Right ventricle myocardium inferior (tissue), 1 donor: ENCODE measurements at places on chromosomes 2 and 18.

GRCh38 chr2:15169326-15170069, 391.6 kb downstream of the NBAS start:
- DNase-seq, result no peak

DNA sequence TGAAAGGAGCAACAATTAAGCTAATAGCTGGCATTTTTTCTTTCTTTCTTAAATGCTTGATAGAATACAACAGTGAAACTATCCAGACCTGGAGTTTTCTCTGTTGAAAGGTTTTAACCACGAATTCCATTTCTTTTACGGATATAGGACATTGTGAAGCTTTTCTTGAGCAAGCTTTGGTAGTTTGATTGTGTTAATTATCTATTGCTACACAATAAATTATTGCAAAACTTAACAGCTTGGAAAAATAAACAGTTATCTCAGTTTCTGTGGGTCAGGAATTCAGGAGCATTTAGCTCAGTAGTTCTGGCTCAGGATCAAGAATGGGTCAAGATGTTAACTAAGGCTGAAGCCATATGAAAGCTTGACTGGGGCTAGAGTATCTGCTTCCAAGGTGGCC, 11.7 kb downstream of the PHOSPHO2 start:
- DNase-seq, result no peak

- DNase-seq, result no peak
Measured at GRCh38 chr2:217074576-217075255, 214.9 kb upstream of the TNP1 start.

GRCh38 chr18:71583252-71583651, 960.9 kb downstream of the CBLN2 start:
- DNase-seq, result no peak

GRCh38 chr2:88824951-88825350, 133.5 kb downstream of the RPIA start:
- DNase-seq, result no peak

- no peak for DNase-seq
Measured at GRCh38 chr2:223877721-223878410, 40.5 kb upstream of the AP1S3 start.

- no peak for DNase-seq
Measured at GRCh38 chr2:157223624-157224205, 33.8 kb upstream of the GALNT5 start.

DNA sequence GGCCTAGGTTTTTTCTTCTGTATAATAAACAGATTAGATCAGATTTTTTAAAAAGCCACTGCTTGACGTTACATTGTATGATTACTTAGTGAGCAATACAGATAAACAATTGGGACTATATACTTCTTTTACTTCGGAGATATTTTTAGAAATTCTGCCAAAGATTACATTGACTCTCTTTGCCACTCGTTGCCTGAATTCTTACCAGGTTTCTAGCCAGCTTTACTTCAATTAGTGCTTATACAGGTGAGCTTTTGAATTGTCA, 156.6 kb downstream of the HAUS1 start:
- no peak for DNase-seq

GRCh38 chr2:221380062-221380461, 192.0 kb downstream of the EPHA4 start:
- DNase-seq, result no peak

GRCh38 chr2:18703555-18703954, 114.2 kb upstream of the NT5C1B start:
- DNase-seq, result no peak

GRCh38 chr2:167670588-167670987, 576.8 kb downstream of the STK39 start:
- no peak for DNase-seq

- DNase-seq, result no peak
Measured at GRCh38 chr18:49967171-49967570, 153.8 kb upstream of the ACAA2 start.

DNA sequence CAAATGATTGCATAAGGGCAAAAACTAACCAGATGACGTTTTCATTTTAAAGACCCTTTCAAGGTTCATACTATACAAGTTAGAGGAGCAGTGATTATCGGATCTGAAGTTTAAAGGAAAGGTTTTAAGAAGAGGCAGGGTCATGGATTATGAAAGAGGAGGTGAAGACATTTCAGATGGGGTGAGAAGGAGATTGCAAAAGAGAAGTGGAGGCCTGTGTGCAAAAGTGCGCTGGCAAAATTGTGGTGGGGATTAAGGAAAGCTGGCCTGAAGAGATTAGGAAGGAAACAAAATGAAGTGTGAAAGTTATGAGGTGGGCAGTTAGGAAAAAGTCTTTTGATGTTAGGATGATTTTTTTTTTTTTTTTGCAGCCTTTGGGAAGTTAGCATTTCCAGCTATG, 935.7 kb upstream of the FAM98A start:
- DNase-seq, result no peak

DNA sequence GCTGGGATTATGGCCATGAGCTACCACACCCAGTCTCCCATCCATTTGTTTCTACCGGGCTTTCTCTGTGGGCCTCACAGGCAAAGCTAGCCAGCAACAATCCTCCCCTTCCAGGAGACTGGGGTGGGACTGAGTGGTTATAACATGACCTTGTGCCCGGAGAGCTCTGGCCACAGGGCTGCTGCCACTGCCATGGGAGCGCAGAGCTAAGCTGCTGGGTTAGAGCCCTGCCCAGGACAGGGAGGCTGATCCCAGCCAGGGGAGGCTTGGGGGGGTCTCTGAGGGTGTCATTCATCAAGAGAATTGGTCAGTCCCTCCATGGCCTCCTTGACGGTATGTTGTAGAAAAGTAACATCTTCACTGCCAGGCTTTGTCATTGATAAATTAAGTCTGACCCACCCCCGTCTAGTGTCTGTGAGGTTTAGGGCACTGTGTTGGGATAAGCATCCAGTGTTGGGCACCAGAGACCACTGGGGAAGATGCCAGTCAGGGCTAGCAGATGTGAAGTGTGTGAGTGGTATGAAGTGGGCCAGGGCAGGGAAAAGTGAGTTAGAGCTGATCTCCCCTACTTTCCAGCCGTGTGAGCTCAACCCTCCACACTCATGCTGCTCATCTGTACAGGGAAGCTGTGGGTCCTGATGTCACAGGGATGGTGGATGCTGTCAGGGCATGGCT, 368.4 kb upstream of the HS6ST1 start:
- DNase-seq, result no peak

DNA sequence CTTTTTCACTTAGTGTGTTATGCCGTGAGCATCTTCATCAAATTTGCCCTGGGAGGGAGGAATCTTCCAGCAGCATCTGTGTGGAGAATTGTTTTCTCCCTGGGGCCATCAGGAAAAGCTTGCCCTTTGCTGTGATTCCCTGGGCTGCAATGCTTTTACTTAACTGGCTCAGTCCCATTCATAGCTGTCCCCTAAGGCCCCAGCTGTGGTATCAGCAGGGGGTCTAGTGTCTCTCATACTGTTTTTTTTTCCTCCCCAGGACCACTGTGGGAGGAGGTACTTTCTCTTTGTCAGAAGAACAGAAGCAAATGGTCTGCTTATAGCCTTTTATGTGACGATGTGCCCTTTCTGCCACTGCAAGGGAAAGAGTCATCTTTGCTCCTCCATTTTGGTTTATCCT, 176.8 kb upstream of the CELF4 start:
- no peak for DNase-seq

GRCh38 chr2:85439986-85440385, 21.5 kb downstream of the SH2D6 start:
- DNase-seq, result no peak

DNA sequence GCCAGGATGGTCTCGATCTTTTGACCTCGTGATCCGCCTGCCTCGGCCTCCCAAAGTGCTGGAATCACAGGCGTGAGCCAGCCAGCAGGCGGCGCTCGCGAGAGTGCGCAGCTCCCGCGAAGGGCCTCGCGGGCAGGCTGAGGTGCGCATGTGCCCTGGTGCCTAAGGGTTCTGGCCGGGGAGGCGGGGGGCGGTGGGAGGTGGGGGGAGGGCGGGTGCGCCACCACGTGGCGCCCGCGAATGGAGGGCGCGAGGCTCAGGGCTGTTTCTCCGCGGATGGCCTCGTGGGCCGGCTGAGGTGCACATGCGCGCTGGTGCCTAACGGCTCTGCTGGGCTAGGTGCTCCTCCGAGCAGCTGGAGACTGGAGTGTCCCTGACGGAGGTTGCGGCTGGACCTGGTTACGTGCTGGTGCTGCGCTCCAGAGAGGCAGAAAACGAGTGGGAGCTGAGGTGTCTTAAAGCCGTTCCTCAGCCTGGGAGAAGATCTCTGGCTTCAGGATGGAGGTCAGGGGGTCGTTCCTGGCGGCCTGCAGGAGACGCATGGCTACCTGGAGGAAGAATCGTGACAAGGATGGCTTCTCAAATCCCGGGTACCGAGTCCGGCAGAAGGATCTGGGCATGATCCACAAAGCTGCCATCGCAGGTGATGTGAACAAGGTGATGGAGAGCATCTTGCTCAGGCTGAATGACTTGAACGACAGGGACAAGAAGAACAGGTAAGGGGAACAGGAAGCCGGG, at the start of gene ANKRD62:
Gene ANKRD62 (plus strand): TSS at position 324 of the 738 bp plus-strand sequence. CDS start 175 bp downstream, at position 499.
- DNase-seq, result no peak

DNA sequence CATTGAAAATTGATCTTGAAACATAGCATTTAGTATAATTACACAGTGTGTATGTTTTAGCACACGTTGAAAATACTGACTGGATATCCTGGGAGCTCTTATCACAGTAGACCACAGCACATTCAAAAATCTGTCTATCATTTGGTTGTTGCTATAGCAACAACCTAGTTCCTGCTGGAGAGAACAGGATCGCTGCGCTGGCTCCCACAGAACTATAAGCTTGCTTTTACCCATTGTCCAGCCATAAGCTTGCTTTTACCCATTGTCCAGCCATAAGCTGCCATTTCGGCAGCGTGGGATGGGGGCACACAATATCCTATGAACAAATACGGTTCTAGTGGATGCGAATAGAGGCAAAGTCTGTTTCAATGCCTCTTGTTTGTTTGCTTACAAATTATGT, 70.4 kb upstream of the ST6GAL2 start:
- DNase-seq, result no peak

DNA sequence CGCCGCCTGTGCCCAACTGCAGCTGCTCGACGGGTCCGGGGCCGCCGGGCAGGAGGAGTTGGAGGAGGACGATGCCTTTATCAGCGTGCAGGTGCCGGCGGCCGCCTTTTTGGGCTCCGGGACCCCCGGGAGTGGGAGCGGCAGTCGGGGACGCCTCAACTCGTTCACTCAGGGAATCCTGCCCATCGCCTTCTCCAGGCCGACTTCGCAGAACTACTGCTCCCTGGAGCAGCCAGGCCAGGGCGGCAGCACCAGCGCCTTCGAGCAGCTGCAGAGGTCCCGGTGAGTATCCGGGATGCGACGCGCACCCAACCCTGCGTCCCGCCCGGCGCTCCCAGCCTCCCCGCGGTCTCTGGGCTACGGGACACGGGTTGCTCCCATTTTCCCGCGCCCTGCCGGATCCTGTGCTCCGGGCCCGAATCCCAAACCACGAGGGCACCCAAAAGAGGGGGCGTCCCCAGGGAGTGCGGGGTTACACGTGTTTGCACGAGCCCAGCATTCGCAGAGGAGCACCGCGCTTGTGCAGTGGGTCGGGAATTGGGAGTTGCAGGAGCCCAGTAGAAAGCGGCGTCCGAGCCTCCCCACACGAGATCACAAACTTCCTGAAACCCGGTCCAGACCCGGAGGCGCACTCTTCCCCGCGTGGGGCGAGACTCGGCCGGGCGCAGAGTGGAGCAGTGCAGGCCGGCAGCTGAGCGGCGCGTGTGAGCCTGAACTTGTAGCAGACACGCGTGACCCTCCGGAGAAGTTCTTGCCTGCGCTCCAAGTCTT, 1.2 kb downstream of the CABLES1 start:
- DNase-seq, result peak; percentile 85

DNA sequence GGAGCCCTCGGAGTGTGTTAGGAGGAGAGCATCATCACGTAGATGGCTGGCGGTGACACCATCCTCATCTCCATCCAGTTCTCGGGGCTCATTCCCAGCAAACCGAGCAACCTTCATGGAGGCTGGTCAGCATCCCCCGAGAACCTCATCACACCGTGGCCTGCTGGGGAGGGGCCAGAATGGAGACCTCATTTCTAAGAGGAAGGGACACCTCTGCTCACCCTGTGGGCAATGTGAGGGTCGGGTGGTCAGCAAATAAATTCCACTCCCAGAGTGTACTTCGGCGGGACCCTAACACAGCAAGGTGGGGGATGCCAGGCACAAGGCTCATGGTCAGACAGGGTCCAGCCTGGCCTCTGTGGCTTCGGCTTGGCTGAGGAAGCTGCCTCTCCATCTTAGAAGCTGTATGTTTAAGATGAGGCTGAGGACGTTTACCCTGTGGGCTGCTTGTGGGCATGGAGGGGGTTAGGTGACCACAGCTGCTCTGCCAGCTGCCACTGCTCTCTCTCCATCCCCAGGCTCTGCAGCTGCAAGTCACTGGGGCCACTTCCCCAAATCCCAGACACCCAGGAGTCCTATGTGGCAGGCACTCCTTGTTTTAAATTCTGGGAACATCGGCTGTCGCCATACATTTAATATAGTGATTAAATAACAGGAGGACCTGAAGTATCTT, 56.5 kb upstream of the PXDN start:
- DNase-seq, result no peak

DNA sequence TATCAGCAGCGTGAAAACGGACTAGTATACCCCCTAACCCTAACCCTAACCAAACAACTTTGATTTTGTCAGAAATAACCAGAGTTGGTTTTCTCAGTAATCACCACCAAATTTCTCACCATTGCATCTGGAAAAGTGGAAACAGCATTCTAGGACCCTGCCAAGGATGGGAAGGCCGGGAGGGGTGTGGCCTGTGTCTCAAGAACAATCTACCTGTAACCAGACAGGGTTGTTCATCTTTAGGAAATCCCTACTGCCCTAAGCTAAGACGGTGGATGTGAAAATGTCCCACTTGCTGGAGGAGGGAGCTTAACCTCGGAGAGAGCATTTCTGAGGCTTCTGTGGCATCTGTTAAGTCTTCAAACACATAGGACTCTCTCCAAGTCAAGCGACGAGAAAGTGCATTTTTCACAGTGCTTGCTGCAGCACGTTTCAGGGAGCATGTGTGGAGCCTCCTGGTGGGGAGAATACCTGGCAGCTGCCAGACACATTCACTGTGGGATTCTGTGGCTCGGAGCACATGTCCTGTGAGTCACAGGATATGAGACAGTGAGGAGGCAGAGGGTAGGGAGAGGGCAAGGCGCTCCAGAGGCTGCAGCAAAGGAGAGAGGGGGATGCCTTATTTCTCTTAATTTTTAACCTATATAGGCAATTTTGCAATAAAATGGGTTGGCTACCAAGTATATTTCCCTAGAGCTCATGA, 207.5 kb downstream of the SPP2 start:
- DNase-seq, result no peak

GRCh38 chr2:232480201-232481190, 7.1 kb downstream of the ECEL1 start:
- no peak for DNase-seq

DNA sequence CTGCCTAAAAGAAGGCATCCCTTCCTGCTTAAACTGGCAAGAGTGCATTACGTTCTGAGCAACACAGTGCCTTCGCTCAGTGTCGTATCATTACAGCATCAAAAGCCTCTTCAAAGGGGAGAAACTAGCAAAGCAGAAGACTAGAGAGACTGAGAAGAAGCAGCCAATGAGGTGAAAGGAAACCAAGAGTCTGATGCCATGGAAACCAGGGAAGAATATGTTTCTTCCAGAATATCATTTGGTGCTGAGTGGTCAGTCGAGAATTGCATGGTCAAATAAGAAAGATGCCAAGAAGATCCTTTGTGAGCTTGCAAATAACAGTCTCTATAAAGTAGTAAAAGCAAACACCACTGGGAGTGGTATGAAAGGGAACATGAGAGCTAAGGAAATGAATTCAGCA, 312.1 kb upstream of the CHST9 start:
- DNase-seq, result no peak
